CD4-positive, alpha-beta memory T cell (primary cell): ENCODE measurements at places on chromosomes 2 and 18. TPM values are rescaled to one million over a fixed set of nuclear protein-coding genes. Genes with fewer than 3 reads are reported as not detected.

DNA sequence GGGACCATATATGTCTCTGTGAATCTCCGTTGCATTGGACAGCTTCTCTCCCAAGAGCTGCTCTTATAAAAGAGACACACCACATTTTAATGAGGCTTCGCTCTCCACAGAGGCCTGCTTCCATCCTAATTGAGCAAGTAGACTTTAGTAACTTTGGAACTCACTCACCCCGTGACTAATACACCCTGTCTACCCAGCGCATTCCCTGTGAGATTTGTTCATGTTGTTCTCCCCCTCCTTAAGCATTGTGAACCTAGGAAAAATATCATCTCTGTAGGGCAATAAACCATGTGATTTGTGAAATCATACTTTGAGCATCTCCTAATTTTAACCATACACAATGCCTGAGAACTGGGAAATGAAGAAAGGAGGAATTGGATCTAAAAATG lies 56.9 kb downstream of the MCFD2 start:
- no peaks in the 10 kb centered on the region for H3K4me1 ChIP-seq
- no peak for DNase-seq
- no peak overlapping the region for H3K4me3 ChIP-seq
- H3K27me3 ChIP-seq = no peaks in the 10 kb centered on the region
- H3K36me3 ChIP-seq = no peaks in the 10 kb centered on the region
- H3K27ac ChIP-seq = no peak overlapping the region

Gene EPB41L3
- total RNA-seq = 3.3 TPM

- no peaks in the 10 kb centered on the region for H3K27me3 ChIP-seq
- H3K27ac ChIP-seq = no peak overlapping the region
- H3K4me1 ChIP-seq = no peaks in the 10 kb centered on the region
- no peak overlapping the region for H3K4me3 ChIP-seq
These were observed 475.8 kb downstream of the LRRTM4 start for GRCh38 chr2:77046339-77046738.

- H3K4me3 ChIP-seq = no peak overlapping the region
- H3K27ac ChIP-seq = no peak overlapping the region
- H3K4me1 ChIP-seq = no peaks in the 10 kb centered on the region
- no peaks in the 10 kb centered on the region for H3K27me3 ChIP-seq
These were observed 264.8 kb downstream of the C1D start for GRCh38 chr2:67797801-67798540.

GRCh38 chr2:20766798-20767644 lies 55.9 kb downstream of the LDAH start:
- no peak overlapping the region for H3K4me3 ChIP-seq
- no peak for DNase-seq
- no peak overlapping the region for H3K27ac ChIP-seq
- H3K4me1 ChIP-seq = no peaks in the 10 kb centered on the region

Gene DAPL1
- total RNA-seq = not detected

DNA sequence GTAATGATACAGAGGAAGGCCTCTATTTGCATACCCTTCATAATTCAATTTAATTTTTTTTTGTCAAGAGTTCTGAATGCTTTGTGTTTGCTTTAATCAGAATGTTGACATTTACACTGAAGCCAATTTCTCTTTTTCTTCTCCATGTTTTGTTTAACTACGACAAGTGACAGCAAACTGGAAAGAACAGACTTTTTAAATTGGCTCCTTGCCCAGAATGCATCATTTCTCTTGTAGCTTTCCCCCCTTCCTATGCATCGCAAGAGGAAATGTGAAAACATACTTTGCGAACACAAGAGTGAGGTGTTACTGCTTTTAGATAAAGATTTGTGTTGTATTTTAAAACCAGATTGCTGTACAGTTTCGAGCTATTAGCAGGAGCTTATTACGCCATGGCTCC lies 955.2 kb upstream of the CELF4 start:
- H3K27ac ChIP-seq = no peak overlapping the region
- no peak overlapping the region for H3K4me3 ChIP-seq
- H3K27me3 ChIP-seq = no peaks in the 10 kb centered on the region
- no peaks in the 10 kb centered on the region for H3K4me1 ChIP-seq

DNA sequence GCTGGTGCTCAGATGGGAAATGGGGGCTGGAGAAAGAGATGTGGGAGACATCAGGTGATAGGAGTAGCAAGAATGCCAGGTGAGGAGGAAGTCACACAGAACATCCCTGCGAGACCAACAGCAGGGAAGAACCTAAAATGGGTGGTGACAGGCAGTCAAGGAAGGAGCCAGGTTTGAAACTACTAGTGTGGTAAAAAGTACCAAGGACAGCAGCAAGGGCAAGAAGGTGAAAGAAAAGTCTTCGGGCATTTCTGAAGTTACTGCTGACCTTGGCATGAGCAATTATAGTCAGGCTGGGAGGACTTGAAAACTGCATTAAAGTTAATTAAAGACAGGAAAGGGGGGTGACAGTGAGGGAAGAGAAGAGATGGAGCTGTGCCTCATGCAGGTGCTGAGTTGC lies 410.4 kb downstream of the RAD51AP2 start:
- H3K27me3 ChIP-seq = no peaks in the 10 kb centered on the region
- no peak overlapping the region for H3K4me3 ChIP-seq
- DNase-seq = no peak
- H3K4me1 ChIP-seq = no peaks in the 10 kb centered on the region
- H3K27ac ChIP-seq = no peak overlapping the region

Gene LYG2
- total RNA-seq = not detected

Gene BCL2
- 42.7 TPM for total RNA-seq

Gene TBR1
- total RNA-seq = not detected

- H3K27me3 ChIP-seq = no peaks in the 10 kb centered on the region
- H3K4me1 ChIP-seq = no peaks in the 10 kb centered on the region
- H3K36me3 ChIP-seq = no peaks in the 10 kb centered on the region
These were observed 416.8 kb downstream of the RNF144A start for GRCh38 chr2:7333960-7334493.

DNA sequence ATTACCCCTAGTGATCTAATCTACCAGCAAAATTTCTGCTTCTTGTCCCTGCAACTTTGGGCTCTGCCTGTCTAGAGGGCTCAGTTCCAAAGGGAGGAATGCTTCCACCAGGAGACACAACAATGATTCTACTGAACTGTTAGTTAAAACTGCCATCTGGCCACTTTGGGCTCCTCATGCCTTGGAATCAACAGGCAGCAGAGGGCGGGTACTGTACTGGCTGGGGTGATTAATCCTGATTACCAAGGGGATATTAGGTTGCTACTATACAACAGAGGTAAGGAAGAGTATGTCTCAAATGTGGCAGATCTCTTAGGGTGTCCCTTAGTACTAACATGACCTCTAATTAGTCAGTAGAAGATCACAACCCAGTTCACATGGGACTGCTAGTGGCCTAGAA lies 21.4 kb downstream of the HADHA start:
- no peak overlapping the region for H3K4me3 ChIP-seq
- H3K27ac ChIP-seq = no peak overlapping the region
- H3K36me3 ChIP-seq = peaks cover 19% of the 10 kb centered on the region
- no peaks in the 10 kb centered on the region for H3K27me3 ChIP-seq

DNA sequence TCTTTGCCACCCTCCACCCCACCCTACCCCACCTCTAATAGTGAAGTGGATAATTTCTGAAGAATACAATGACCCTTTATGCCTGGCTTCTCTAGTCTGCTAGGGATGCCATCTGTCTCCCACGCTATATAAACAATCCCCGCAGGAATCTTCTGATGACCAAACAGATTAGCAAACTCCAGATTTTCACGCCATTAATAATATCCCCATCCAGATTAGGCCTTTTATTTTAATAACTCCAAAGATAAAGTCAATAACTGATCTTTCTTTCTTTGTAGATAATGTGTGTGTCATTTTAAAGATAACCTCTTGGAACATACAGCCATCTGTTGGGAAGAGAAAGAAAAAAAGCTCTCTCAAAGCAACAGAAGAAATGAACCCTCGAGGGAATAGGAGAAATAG lies 47.9 kb upstream of the CCDC150 start:
- peaks cover 12% of the 10 kb centered on the region for H3K27me3 ChIP-seq
- H3K36me3 ChIP-seq = no peaks in the 10 kb centered on the region
- H3K27ac ChIP-seq = no peak overlapping the region
- H3K4me3 ChIP-seq = no peak overlapping the region

Gene CHST9
- total RNA-seq = not detected

DNA sequence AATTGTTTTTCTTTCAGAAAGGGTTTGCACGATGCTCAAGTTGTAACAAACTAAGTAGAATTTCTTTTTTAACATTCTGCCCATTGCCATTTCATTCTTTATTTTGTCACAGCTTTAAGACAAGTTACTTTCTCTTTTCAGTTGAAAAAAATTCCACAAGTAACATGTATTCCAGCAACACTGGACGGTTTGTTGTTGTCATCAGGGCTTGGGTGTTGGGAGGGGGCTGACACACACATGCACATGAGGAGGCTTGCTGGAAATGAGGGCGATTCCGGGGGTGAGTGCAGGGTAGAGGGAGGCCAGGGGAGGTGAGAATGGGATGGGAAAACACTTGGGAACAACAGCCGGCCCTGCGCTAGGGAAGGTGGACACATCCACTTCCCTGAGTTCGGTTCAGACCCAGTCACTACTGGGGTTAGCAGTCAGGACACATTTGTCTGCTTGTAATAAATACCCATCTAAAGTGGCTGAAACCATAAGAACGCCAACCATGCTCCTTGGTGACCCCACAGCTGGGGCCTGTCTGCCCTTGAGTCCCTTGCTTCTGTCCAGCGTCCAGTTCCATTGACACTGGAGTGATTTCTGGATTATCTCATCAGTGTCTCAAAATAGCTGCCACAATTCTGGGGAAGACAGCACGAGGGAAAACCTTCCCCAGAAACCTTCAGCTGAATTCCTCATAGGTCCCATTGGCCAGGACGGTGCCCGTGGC lies 141.8 kb upstream of the BCL2L11 start:
- no peaks in the 10 kb centered on the region for H3K4me1 ChIP-seq
- no peaks in the 10 kb centered on the region for H3K27me3 ChIP-seq

Gene RUFY4
- 0.81 TPM for total RNA-seq

- no peaks in the 10 kb centered on the region for H3K4me1 ChIP-seq
- no peak overlapping the region for H3K27ac ChIP-seq
- H3K36me3 ChIP-seq = no peaks in the 10 kb centered on the region
- DNase-seq = no peak
These were observed 9.7 kb upstream of the CUL3 start for GRCh38 chr2:224594840-224595239.

- H3K4me3 ChIP-seq = no peak overlapping the region
- no peak for DNase-seq
- H3K4me1 ChIP-seq = no peaks in the 10 kb centered on the region
- no peaks in the 10 kb centered on the region for H3K36me3 ChIP-seq
- no peaks in the 10 kb centered on the region for H3K27me3 ChIP-seq
These were observed 4.9 kb upstream of the DRC1 start for GRCh38 chr2:26396734-26397298.
